GM12878 (cell line): ENCODE measurements at places on chromosomes 1 and 21. TPM values are rescaled to one million over a fixed set of nuclear protein-coding genes. Genes with fewer than 3 reads are reported as not detected.

- H3K36me3 ChIP-seq = peaks cover 13% of the 10 kb centered on the region
- peaks cover 7% of the 10 kb centered on the region for H3K4me1 ChIP-seq
- no peak overlapping the region for H3K4me3 ChIP-seq
- H3K27me3 ChIP-seq = no peaks in the 10 kb centered on the region
- DNase-seq = no peak
These were observed 72.1 kb downstream of the SLC45A1 start for GRCh38 chr1:8389958-8390535.

DNA sequence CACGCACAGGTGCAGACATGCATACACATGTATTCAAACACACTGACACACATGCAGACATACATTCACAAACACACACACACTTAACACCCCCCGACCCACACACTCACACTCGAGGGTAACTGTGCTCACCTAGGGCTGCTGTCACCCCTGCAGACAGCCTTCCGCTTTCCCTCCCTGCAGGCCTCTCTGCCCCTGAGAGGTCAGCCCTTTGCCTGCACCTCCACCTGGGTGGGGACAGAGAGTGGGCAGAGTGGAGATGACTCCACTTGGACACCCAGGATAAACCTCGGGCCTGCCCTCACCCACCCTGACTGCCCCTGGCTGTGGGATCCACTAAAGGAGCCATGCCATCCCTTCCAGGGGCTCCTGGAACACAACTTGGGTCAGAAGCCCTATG is 264.3 kb downstream of the PTPRU start:
- H3K27me3 ChIP-seq = no peaks in the 10 kb centered on the region; the same call in 1 of the 2 replicates
- H3K27ac ChIP-seq = no peak overlapping the region
- no peaks in the 10 kb centered on the region for H3K4me1 ChIP-seq
- no peak overlapping the region for H3K4me3 ChIP-seq

DNA sequence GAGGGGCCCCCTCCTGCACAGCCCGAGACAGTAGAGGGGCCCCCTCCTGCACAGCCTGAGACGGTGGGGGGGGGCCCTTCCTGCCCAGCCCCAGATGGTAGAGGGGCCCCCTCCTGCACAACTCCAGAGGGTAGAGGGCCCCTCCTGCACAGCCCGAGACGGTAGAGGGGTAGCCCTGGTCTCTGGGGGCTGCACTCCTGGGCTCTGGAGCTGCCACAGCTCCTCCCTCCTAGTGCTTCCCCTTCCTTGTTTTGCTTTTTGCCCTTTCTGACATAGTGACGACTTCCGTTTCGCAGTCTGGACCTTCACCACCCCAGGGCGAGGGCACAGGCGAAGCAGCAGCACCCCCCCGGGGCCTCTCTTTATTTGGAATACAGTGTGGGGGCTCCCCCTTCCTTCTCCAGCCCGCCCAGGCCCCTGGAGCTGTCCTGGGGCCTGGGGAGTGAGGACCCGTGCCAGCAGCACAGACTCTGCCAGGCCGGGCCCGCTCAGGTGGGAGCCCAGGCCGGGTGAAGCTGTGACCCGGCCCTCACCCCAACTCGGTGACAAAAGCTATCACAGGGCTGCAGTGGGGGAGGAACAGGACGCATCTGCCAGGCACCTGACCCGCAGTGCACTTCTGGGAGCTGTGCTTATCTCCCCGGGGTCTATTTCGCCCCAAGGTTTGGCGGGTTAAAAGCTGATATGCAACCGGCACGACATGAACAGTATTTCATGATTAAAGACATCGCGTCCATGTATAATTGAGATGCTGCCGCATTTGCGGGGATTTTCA is 1.1 kb upstream of the PRXL2B start:
- H3K27me3 ChIP-seq = no peaks in the 10 kb centered on the region
- peak overlapping the region; percentile 81 for H3K4me3 ChIP-seq
- peak overlapping the region; percentile 97 for H3K27ac ChIP-seq
- peaks cover 30% of the 10 kb centered on the region for H3K4me1 ChIP-seq
- DNase-seq = no peak

RGS1 gene
- total RNA-seq = 38.5 and 45.8 TPM in 2 replicates

GSTM5 gene
- total RNA-seq = 0.26 and 0.40 TPM in 2 replicates

DNA sequence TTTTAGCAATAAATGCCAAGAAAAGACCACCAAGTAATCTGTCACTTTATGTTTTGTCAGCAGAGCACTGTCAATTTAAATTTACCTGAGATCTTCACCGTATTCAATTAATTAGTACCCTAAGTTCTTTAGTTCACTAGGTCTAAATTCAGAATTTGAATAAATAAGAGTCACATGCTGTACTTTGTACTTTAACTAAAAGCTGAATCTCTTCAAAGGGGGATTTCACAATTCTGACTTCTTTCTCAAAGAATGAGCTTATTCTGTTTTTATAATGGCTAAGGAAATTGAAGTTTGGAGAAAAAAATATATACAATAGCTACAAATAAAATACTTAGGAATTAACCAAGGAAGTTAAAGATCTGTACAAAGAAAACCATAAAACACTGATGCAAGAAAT is 2.1 kb upstream of the GNG5 start:
- no peaks in the 10 kb centered on the region; the same call in 1 of the 2 replicates for H3K36me3 ChIP-seq
- no peak for DNase-seq
- H3K4me3 ChIP-seq = no peak overlapping the region

GRCh38 chr1:185956881-185957280 is 222.7 kb downstream of the HMCN1 start:
- no peak for DNase-seq
- no peaks in the 10 kb centered on the region for H3K4me1 ChIP-seq
- H3K27me3 ChIP-seq = no peaks in the 10 kb centered on the region
- H3K4me3 ChIP-seq = no peak overlapping the region
- no peaks in the 10 kb centered on the region for H3K36me3 ChIP-seq

GRCh38 chr1:58966917-58967740 is 183.3 kb upstream of the JUN start:
- H3K27me3 ChIP-seq = no peaks in the 10 kb centered on the region
- DNase-seq = no peak
- H3K27ac ChIP-seq = no peak overlapping the region
- H3K4me1 ChIP-seq = peaks cover 27% of the 10 kb centered on the region
- no peak overlapping the region for H3K4me3 ChIP-seq

PCAT6 gene
- total RNA-seq = 0.62 TPM in 1 of 2 replicates, not detected in the other

PRMT6 gene
- 29.9 and 32.8 TPM in 2 replicates for total RNA-seq

DNA sequence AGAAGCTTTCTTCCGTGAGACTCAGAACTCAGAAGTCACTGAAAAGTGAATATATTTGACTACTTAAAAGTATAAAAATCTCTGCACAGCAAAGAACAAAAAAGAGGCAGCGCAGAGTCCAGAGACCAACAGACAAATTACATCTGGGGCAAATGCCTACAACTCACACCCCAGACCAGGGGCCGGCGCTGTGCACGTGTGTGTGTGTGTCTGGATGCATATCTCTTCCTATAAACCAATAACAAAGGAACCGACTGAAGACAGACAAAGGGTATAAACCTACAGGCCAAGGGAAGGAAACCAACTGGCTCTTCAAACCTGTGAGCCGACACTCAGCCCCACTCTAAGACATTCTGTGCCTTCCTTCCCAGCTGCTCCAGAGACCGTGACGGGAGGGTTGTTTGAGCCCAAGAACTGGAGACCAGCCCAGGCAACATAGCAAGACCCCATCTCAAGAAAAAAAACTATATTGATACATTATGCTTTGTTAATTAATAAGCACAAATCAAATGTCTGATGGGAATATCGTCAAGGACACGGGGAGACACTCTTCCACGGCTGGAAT is 18.8 kb downstream of the WNT9A start:
- no peak overlapping the region for H3K27ac ChIP-seq
- H3K27me3 ChIP-seq = no peaks in the 10 kb centered on the region

SPRTN gene
- 11.9 and 12.1 TPM in 2 replicates for total RNA-seq

GRCh38 chr1:108570128-108570527 is 10.2 kb downstream of the EEIG2 start:
- no peak overlapping the region for H3K4me3 ChIP-seq
- H3K4me1 ChIP-seq = peaks cover 3% of the 10 kb centered on the region; the same call in 1 of the 2 replicates
- H3K27me3 ChIP-seq = no peaks in the 10 kb centered on the region
- H3K36me3 ChIP-seq = no peaks in the 10 kb centered on the region
- H3K27ac ChIP-seq = no peak overlapping the region

TBCE gene
- total RNA-seq = 19.7 and 22.7 TPM in 2 replicates

CACNA1S gene
- total RNA-seq = not detected in 2 replicates

DCST1 gene
- total RNA-seq = not detected in 2 replicates

MFAP2 gene
- total RNA-seq = not detected in 2 replicates

CSF1 gene
- total RNA-seq = 30.7 and 31.5 TPM in 2 replicates

- no peaks in the 10 kb centered on the region for H3K36me3 ChIP-seq
- no peak overlapping the region for H3K4me3 ChIP-seq
- no peak overlapping the region for H3K27ac ChIP-seq
- H3K27me3 ChIP-seq = no peaks in the 10 kb centered on the region
- DNase-seq = no peak
These were observed 144.0 kb upstream of the PALMD start for GRCh38 chr1:99501871-99502270.

DNA sequence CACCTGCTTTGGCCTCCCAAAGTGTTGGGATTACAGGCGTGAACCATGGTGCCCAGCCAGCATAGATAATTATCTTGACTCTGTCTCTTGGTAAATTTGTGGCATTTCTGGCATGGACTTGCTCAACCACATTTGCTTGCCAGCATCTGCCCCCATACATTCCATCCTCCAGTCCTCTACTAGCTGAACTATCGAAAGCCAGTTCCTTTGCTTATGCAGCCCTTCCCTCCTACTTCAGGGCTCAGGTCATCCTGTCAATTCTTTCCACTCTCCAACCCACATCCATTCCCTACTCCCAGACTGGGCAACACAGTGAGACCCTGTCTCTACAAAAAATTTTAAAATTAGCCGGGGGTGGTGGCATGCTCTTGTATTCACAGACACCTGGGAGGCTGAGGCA is 13.0 kb upstream of the UQCRHL start:
- H3K4me1 ChIP-seq = no peaks in the 10 kb centered on the region
- no peak overlapping the region for H3K27ac ChIP-seq

FYB2 gene
- 0.08 TPM in 1 of 2 replicates, not detected in the other for total RNA-seq
